ENCODE measurements at places on chromosomes 7 and 10. TPM values are rescaled to one million over a fixed set of nuclear protein-coding genes. Genes with fewer than 3 reads are reported as not detected.

- no peaks in the 10 kb centered on the region for H3K27me3 ChIP-seq
- peak overlapping the region; percentile 92 for H3K27ac ChIP-seq
- H3K36me3 ChIP-seq, result peaks cover 51% of the 10 kb centered on the region
- H3K4me1 ChIP-seq, result peaks cover 58% of the 10 kb centered on the region
- DNase-seq, result no peak
- peak overlapping the region; percentile 50 for H3K4me3 ChIP-seq
Measured at GRCh38 chr7:43621729-43622448, 39.0 kb downstream of the STK17A start.

- no peak overlapping the region for H3K4me3 ChIP-seq
- DNase-seq, result peak; percentile 28
- H3K36me3 ChIP-seq, result no peaks in the 10 kb centered on the region
- peak overlapping the region; percentile 59 for H3K27ac ChIP-seq
Measured at GRCh38 chr7:77427996-77428603, 12.0 kb upstream of the GSAP start.

DNA sequence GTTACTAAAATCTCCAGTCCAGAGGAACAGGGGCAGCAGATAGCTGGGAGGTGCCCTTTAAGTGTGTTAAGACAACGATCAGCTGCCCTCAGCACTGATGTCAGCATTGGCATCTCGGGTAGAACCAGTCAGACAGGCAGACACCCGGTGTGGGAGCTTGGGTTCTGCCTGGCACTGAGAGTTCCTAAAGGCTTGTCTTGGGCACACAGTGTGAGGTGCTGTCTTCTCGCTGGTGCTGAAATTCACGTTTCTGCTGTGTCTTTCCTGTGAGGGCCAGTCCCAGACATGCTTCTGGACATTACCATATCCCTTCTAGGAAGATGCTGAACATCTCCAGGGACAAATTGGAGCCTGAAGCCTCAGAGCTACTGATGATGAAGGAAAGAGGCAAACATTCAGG lies 156.2 kb downstream of the DNAJB6 start:
- peaks cover 43% of the 10 kb centered on the region for H3K4me1 ChIP-seq
- H3K36me3 ChIP-seq, result no peaks in the 10 kb centered on the region
- no peak for DNase-seq
- peaks cover 9% of the 10 kb centered on the region for H3K27me3 ChIP-seq
- no peak overlapping the region for H3K27ac ChIP-seq
- H3K4me3 ChIP-seq, result no peak overlapping the region

The PNLIP gene
- total RNA-seq, result not detected

Data from activated CD4-positive, alpha-beta T cell treated with anti-CD3 and anti-CD28 coated beads for 36 hours (primary cell).